ENCODE measurements at places on chromosomes 2 and 18.

DNA sequence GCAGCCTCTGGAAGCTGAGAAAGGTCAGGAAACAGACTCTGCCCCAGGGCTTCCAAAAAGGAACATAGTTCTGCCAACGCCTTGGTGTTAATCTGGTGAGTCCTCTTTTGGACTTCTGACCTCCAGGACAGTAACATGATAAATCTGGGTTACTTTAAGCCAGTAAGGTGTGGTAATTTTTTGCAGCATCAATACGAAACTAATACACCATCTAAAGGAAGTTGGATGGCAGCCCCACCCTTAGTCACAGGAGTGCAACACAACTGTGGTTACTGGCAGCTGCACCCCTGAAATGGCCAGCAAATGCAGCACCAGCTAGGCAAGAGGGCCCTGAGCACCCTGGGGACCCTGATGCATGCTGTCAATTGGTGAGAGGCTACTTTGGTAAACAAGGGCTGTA, 25.8 kb downstream of the CREG2 start:
- DNase-seq, result no peak

GRCh38 chr2:41950666-41950960, 97.2 kb upstream of the PKDCC start:
- no peak for DNase-seq

- DNase-seq, result no peak
Measured at GRCh38 chr2:100588071-100588786, 25.4 kb downstream of the PDCL3 start.

GRCh38 chr2:26460613-26461031, 17.3 kb downstream of the OTOF start:
- no peak for DNase-seq

- DNase-seq, result no peak
Measured at GRCh38 chr2:229231328-229231868, 39.7 kb downstream of the PID1 start.

DNA sequence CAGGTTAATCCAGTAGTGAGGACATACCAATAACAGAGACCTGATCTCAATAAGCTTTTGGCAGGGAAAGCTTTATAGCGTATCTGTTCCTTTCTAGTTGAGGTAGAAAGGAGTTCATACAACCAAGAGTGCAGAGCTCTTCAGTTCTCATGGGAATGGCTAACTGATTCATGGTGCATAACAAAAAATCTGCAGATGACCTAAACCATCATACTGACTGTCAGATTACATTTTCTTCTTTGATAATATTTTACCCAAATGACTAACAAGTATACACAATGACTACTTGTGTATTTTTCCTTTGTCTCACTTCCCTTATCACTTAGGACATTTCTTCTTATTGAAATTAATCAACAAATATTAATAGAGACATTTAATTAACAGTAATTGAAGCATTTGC, 140.0 kb upstream of the SERTAD2 start:
- no peak for DNase-seq

DNA sequence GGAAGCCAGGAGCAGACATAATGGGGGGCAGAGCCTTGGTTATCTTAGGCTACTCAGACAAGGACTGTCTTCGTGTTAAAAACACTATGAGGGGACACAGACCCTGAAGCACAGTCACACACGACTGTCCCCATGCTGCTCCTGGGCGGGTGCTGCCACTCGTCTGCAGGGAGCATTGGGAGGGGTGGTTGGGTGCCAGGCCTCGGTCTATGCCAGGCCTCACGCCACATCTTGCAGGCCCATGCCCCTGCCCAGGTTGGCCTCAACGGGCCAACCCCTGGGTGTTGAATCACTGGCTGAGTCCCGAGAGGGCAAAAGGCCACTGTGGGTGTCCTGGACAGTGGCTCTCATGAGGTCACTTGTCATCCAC, 97.9 kb downstream of the USP40 start:
- DNase-seq, result no peak

- no peak for DNase-seq
Measured at GRCh38 chr2:1794821-1795220, 50.5 kb upstream of the PXDN start.

DNA sequence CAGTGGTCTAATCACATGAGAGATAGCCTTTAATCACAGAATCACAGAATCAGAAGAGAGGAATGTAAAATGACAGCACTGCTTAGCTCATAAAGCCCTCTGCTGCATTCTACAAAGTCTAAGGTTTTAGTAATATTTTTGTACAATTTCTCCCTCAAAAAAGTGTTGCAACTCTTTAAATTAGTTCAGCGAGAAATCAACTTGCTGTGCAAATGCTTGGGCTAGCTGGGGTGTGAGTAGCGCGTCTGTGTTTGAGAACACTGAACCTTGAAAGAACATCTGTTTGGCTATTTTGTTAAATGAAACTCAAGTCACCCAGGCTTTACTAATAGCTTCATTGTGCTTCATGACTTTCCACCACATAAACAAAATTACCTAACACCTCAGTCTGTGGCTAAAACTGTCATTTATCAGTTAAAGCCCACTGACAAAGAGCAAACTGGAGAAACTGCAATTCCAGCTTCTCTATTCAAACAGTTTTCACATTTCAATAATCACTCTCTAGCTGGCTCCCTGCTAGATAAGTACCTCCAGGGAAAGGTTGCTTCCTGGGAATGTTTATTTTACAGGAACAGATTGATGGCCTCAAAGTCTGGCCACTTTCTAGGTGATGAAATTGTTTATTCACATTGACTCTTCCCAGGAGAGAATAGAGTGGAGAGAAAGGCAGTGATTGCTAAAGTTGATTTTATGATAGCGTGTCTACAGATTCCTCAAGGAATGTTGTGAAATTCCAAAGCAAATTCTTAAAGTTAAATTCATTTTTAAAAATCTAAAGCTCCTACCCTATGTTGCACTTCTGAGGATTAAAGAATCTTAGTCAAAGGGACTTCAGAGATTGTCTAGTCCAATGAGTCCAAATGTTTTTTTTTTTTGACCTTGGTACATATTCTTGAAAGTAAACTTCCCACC, 36.0 kb upstream of the STAT1 start:
- DNase-seq, result no peak

DNA sequence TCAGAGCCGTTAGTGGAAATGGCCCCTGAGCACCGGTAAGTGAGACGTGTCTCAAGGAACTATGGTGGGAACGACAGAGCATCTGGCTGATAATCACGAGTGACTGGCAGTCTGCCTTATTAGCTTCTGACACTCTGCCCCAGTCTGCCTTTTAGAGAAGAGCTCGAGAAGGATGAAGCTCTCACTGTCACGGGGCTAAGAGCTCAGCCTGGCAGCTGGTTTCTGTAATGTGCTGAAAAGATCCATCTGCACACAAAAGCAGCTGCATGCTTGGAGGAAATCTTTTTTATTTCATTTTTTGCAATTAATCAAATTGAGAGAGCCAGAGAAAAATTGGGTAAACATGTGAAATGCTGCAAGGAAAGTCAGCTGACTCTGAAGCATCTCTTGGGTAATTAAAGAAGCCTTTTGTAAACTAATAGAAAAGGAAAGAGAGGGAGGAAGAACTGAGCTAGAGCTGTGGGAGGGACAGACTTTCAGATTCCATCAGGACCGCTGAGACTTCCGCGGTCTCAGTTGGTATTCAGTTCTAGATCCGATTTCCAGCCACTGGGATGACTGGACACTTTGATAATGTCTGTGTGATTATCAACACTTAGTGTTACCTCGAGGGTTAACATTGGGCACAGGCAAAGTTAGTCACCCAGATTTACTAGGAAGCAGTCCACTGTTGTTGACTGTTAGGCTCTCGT, 24.4 kb downstream of the MBP start:
- peak; percentile 53 for DNase-seq

DNA sequence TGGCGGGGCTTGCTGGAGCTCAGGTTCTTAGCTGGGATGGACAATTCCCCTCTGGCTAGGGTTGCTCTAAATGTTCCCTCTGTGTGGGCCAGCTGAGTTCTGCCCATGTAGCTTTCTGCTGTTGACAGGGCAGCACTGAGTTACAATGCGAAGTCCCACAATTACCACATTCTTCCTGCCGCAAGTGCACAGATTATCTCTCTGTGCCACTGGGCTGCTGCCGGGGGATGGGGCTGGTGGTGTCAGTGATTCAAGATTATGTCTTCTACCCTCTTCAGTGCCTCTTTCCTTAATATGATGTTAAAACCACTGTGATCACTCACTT, 708.1 kb downstream of the SLC4A3 start:
- DNase-seq, result no peak

DNA sequence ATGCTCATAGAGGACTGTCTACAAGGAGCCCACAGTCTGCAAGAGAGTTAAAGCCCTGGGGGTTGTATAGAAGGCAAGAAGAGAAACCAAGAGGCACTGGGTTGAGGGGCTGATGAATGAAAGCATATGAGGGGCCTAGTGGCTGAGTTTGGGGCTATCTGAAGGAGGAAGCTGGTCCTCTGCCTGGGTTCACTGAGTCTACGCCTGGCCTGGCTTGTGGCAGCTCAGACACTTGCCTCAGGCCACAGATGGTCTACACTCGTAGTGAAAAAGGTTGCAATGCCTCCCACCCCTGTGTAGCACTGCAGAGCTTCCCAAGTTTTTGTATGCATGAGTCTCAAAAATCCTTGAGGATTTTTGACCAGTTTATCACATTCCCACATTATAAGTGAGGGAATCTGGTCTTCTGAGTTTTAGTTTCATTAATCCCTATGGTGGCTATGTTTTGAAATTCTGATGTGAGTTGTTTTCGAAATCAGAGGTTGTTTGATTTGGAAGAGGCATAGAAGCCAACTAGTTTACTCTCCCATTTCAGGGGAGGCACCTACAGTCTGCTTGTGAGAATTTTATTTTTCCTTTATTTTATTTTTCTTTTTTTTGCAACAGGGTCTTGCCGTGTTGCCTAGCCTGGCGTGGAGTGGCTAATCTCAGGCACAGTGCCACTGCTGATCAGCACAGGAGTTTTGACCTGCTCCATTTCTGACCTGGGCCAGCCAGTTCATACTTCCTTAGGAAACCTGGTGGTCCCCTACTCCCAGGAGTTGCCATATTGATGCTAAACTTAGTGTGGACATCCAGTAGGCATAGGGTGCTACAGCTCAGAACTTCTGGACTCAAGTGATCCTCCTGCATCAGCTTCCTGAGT, 10.0 kb downstream of the MYCN start:
- DNase-seq, result no peak

- DNase-seq, result no peak
Measured at GRCh38 chr2:240687741-240688552, 3.7 kb upstream of the AQP12A start.

DNA sequence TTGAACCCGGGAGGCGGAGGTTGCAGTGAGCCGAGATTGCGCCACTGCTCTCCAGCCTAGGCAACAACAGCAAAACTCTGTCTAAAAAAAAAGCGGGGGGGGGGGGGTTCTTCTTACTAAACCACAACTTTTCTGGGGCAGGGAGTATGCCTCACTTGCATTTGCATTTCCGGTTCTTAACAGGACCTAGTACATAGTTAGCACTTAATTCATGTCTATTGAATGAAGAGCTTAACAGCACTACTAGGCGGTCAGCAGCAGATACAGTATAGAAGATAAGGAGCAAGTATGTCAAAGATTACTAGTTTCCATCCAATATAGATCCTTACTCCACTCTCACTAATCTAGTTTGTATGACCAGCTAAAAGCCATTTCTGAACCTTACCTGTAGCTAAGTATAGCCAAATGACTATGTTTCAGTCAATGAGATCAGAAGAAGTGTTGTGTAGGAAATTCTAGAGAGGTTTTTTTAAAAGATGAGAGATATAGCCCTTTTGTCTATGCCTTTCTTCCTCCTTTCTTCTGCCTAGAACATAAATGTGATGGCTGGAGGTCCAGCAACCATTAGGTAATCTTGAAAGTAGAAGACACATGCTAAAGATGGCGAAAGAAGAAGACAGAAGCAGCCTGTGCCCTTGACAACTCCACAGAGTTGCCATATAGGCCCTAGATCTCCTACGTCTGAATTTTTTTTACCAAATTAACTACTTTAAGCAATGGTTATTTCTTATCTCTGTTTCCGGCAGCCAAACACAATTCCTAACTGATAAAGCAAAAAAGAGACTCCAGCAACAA, 11.3 kb downstream of the HYCC2 start:
- no peak for DNase-seq

Measured in left colon (tissue), 2 donors.